H4 (cell line): ENCODE measurements at places on chromosomes 1 and 21.

DNA sequence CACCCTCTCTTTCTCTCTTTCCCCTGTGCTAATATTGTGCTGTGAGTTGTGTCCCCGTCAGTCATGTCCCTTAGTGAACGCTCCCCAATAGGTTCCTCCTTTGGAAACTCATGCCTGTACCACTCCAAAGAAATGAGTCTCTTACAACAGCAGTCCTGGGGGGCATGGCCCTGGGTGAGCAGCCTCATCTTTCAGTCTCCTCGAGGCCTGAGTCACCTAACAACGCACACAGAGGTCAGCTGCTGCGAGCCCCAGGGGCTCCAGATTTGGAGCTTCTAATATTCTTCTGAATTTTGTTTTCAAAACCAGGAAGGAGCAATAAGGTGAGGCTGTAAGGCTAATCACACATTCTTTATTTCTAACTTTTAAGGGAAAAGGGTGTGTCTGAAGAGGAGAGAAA lies 30.5 kb upstream of the ZBTB8A start:
- no peak for DNase-seq

- DNase-seq = no peak
Observed at GRCh38 chr1:213014642-213015041, 1.0 kb downstream of the ANGEL2 start.

GRCh38 chr1:77989744-77990143 lies 10.9 kb upstream of the FUBP1 start:
- no peak for DNase-seq

DNA sequence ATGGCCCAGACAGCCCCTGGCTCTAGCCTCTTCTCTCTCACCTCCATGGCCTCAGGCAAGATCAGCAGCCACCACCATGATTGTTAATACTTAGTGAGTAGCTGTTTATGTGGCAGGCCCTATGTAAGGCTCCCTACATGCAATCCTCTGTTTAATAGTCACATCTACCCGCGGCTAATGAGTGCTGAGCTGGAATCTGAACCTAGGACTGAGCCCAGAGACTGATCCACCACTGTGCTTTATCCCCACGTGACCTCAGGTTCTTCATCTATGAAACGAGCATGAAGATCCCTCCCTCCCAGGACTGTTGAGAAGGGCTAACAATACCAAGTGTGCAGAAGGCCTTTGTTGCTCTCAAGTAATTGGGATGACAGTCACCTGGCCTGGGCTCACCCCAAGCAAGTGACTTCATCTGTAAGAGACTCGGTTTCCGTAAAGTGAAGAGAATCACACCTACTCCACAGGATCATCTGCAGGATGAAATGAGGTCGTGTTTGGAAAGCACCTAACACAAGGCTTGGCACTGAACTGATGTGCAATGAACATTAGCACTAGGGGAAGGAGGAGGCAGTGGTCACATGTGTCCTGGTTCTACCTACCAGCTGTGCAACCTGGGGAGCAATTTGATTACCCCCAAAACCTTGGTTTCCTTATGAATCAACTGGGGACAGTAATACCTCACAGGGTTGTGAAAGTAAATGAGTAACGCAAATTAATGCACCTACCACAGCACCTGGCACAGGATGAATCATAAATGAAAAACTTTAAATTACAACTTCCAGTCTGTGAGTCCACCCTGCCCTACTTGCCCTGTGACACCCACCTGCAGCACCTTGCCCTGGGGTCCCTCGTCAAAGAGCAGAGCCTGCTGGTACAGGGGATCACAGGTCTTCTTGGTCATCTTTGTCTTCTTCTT lies 37.2 kb downstream of the RIMS3 start:
- DNase-seq = no peak
